Activated gamma-delta T cell treated with Interleukin-2 at 50 U/mL for 16 hours (primary cell): ENCODE measurements at places on chromosomes 6 and 20.
A peak's percentile ranks its signal among the peaks of the same experiment; 100 is the strongest.

- DNase-seq, result no peak
Observed at GRCh38 chr20:59985864-59986263, 27.6 kb downstream of the CDH26 start.

DNA sequence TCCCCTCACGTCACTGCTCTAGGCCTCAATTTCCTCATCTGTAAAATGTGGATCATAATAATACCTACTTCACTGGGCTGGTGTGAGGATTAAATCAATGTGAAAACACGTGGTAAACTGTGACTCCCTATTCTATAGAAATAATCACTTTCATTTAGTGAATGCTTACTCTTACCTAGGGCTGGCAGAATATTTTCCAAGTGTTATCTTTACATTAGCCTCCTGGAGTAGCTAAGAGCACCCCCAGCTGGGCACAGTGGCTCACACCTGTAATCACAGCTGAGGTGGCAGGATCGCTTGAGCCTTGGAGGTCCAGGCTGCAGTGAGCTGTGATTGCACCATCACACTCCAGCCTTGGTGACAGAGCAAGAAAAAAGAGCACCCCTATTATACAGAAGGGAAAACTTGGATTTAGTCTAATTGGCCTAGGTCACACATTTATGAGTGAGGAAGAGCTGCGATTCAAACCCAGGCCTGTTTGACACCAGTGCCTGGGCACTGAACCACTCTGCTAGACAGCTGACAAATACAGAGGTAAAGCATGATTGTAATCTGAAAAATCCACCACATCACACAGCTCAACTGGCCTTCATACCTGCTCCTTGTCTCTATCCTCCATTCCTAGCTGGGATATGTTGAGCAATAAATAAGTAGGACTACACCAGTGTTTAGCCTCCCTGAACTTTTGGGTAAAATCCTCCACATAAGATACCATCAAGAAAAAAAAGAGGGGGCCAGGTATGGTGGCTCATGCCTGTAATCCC, 1.4 kb upstream of the SNTA1 start:
- peak; percentile 17 for DNase-seq

- DNase-seq, result no peak
Observed at GRCh38 chr6:46419576-46420002, 71.7 kb downstream of the RCAN2 start.

GRCh38 chr6:37025621-37026466, 20.4 kb downstream of the FGD2 start:
- DNase-seq, result no peak

- no peak for DNase-seq
Observed at GRCh38 chr6:15582499-15582898, 80.3 kb downstream of the DTNBP1 start.

GRCh38 chr6:44699851-44700250, 312.3 kb downstream of the CDC5L start:
- DNase-seq, result no peak

DNA sequence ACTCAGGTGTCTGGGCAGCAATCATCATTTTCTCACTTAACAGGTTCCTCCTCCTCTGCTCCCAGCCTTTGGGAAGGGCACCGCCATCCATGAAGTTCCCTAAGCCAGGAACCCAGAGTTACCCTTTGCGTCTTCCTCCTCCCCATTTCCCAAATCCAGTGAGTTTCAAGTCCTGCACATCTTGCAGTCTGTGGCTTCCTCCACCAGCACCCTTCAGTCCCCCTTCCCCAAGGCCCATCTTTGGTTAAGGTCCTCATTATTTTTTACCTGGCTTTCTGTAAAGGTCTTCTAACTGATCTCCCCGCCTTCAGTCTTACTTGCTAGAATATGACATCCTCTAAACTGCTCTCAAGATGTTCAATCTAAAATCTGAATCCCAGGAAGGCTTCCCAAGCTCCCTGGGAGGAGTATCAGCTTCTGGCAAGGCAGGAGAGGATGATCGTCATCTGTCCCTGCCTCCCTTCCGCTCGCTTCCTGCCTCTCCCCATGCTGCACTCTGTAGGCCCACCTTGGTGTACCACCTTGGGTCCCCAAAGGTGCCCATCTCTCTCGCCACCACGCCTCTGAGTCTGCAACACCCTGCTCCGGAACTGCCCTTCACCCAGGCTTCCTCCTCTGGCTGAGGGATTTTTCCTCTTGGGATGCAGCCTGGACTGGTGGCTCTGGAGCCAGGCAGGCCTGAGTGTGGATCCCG, 11.4 kb upstream of the DUSP22 start:
- DNase-seq, result no peak

DNA sequence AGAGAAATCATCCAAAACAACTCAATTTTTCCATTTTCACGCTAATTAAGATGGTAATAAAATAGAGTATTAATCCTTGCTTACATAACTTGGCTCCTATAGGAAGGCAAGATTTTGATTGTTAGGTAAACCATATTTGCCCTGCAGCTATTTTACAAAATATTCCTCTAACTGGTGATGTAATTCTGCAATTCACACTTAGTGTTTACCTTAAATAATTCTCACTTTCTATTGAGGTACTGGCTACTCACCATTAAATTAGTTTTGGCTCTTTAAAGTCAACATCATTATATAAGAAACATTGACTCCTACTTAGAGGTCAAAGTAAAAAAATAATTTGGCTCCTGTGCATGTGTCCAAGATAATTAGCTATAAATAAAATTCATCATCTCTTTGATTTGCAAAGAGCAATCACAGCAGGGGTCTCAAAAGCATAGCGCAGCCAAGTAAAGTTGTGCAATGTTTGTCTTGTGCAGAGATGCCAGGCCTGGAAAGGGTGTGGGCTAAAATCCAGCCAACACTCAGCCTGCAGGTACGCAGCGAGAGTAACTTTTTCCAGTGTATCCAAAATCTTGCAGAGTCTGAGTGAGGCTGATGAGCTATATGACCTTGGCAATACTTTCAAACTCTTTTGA, 501.2 kb downstream of the MMUT start:
- DNase-seq, result no peak

DNA sequence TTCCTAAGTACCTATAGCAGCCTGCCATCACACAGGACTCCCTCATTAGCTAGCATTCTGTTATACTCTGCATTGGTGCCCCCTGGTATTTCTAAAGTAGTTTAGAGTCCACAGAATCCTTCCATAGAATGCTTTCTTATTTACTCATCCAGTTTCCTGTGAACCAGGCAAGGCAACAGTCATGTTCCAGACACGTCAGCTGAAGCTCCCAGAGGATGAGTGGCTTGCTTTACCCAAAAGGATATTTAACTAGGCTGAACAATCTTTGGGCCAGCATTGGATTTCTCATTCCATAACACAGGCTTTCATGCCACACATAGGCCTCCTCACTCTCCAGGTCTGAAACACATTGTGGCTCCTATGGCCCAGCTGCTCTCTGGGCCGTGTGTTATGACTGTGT, 203.8 kb upstream of the MAP3K7 start:
- no peak for DNase-seq

GRCh38 chr6:20717743-20718142, 183.5 kb downstream of the CDKAL1 start:
- no peak for DNase-seq

DNA sequence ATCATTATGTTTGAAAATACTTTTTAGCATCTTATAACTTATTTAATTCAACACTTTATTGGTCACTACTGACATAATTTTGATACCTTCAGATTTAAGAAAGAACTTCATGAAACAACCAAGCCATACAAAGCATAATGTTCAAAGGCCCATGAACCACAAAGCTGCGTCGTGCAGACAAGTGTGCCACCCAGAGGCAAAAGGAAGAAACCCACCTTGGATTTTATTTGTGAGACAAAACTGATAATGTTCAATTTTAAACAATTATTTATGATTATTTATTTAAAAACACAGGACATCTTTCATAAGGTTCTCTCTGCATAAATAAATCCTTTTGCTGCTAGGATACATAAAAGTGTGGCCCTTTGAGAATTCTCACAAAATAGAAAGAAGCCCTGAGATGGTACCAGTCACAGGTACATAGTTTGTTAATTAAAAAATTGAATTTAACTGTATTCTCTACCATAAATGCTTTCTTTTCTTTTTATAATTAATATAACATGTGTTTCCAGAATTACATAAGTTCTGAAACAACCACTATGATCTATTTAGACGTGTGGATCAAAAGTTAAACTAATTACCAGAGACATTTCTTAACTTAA, 143.7 kb downstream of the RALGAPA2 start:
- DNase-seq, result peak; percentile 5

GRCh38 chr6:112235956-112236355, 18.4 kb downstream of the LAMA4 start:
- peak; percentile 9 for DNase-seq

DNA sequence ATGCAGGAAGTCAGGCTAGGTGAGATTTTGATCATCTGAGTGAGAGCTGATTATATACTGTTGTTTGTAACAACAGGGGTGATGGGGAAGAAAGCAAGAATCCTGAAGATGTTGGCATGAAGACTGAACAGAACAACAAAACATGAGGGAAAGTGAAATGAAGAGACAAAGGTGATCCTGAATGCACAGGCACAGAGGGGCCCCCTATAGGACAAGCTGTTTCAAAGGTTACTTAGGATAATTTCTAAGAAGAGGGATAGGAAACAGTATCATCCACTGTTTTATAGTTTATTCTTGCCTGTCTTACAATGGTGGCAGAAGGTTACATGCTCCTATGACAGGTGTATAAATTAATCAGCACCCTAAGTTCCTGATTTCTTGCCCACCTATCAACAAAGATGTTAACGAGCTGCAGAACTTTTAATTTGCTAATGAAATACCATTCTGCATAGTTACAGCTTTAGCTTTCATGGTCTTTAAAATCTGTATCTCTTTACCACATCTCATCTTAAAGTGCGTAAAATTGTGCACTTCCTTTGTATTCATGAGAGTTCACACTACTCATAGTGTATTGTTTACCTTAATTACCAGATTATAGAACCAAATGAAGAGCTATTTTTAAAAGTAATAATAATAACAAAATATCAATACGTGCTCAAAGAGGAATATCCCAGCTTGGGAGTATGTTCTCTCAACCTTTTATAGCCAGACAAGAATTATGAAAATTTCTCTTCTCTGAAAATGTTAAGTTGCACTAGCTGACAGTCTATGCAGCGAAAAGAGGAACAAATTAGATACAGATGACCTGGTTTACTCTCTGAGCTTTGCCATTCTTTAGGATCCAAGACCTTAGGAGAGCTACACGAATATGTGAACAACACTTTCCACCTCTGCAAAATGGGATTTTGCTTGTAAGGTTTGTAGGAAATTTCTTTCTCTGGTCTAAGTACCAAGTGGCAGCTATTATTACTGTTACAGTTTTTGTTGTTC, 192.5 kb downstream of the EDN1 start:
- DNase-seq, result no peak

DNA sequence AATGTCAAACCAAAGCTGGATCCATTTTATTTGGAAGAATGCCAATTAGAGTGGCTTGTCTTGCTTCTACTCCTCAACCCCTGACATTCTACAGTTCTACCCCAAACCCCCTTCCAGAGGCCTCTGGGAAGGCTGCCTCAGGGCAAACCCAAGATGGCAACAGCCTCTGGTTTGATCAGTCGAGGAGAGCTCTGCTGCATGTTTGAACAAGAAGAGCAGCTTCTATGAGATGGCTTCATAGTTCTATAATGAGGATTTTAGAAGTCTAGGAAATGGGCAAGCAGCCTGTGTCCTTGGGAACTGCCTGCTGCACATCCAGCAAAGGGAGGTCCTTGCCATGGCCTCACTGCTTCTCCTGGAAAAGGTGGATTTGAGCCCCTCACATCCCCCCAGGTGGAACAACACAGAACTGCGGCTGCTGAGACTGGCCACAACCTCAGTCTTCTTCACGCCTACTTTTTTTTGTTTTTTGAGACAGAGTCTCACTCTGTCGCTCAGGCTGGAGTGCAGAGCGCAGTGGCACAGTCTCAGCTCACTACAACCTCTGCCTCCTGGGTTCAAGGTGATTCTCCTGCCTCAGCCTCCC, 37.9 kb downstream of the ZC3H12D start:
- no peak for DNase-seq

- no peak for DNase-seq
Observed at GRCh38 chr6:33316603-33317418, 733 bp downstream of the ZBTB22 start.

DNA sequence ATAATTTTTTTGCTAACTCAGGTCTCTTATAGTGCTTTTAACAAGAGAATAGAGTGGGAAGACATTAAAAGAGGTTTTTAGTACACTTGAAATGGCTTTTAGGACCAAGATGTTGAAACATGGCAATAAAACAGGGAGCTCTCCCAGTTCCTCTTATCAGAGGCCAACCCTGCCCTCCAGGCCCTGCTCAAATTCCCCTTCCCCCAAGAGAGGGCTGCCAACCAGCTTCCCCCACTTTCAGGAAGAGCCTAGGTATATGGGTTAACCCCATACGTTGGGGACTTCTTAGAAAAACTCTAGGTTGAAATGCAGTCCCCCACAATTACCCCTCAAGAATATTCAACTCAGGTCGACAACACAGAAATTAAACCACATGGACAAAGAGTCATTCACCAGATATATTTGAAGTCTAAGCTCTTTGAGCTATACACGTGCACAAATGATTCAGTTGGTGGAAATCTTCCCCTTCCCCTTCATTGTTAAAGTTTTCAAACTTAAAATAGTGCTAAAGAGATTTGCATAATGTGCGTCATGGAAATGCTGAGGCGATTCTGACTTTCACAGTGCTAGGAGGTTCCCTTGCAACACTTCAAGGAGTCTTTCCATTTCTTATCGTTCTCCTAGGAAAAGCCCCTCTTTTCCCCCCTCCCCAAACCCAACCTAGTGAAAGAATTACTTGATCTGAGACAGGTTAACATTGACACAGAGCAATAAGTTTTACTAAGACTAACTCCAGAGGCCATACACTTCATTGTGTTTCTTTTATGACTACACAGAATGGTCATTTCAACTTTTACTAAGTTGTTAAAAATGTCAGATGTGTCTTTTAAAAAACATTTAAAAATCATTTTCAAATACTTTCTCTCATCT, 49.8 kb upstream of the ENPP5 start:
- no peak for DNase-seq

- DNase-seq, result no peak
Observed at GRCh38 chr6:136073216-136073615, 176.9 kb downstream of the MTFR2 start.

DNA sequence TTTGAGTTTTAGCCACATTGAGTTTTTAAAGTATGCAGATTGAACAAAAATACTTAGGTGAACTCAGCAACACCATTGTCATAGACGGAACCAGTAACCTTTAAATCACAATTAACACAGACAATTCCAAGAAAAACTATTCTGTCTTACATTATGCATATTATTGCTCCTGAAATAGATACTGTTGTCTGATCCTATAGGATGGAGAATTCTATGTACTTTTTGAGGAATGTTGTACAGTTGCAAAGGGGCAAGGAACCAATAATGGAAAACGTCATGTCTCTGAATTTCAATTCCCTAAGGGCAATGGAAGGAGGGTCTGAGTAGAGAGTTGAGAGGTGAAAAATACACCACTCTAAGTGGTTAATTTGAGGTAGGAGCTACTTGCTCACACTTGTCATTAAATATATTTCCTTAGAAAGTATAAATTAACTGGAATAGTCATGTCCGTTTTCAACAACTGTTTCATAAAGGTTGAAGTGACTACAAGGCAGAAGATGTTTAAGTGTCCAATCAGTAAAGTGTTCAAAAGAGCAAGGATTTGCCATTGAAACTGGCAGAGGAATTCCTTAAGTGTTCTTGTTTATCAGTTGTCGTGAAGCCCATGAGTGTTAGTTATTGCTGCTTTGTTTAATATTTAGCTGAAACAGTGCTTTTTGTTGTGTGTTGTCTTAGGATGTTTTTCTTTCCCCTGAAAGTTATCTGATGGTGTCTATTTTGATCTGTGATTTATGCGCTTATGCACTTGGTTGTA, 1.3 kb downstream of the NKAIN2 start:
- no peak for DNase-seq
